ENCODE measurements at places on chromosomes 12 and 14.

- DNase-seq: no peak
These were observed 32.3 kb upstream of the PTCSC3 start for GRCh38 chr14:36208690-36209278.

DNA sequence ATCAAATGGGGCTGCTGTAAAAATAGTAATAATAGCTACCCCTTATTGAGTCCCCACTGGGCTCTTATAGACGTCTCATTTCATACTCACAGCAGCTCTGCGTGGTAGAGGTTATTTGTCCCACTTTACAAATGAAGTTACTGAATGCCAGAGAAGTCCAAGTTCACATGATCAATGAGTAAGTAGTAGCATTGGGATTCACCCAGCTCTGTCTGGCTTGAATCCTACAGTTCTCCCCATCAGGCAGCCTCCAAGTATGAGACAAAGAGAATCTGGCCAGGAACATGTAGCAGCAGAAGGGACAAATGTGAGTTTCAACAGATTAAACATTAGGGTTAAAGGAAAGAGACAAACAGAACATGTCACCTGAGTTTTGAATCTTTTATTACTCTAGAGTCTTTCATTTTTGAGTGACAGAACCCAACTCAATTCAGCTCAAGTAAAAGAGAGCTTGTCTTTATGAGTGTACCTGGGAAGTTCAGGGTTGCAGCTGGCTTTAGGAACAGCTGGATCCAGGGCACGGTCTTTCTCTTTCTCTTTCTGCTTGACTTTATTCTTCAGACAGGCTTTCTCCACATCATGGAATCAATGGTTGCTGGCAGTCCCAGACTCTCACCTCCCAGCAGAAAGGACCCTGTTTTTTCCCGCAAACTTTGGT lies 64.1 kb upstream of the JDP2 start:
- DNase-seq: no peak

DNA sequence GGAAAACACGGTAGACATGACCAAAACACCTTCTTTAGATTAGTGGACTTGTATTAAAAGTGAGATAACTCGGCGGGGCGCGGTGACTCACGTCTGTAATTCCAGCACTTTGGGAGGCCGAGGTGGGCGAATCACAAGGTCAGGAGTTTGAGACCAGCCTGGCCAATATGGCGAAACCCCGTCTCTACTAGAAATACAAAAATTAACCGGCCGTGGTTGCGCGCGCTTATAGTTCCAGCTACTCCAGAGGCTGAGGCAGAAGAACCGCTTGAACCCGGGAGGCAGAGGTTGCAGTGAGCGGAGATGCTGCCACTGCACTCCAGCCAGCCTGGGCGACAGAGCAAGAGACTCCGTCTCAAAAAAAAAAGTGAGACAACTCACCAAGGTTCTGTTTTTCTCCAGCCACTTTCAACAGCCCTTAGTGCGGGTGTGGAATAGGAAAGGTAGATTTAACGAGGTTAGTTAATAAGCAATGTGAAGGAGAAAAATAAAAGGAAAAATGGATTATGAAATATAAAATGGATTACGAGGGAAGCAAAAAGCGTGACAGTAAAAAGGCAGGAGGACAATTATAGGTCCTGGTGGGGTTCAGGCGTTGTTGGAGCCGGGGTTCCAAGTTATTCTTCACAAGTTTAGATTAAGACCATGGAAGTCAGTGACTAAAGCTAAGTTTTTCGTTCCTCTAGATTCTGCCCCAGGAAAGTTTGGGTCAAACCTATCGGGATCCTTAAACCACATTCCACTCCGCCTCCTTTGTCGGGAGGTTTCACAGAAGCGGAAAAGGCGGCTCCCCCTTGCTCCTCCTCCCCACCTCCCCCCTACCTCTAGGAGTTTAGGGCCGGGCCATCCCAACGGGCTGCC lies 534 bp downstream of the PPP2R3C start:
- no peak for DNase-seq

DNA sequence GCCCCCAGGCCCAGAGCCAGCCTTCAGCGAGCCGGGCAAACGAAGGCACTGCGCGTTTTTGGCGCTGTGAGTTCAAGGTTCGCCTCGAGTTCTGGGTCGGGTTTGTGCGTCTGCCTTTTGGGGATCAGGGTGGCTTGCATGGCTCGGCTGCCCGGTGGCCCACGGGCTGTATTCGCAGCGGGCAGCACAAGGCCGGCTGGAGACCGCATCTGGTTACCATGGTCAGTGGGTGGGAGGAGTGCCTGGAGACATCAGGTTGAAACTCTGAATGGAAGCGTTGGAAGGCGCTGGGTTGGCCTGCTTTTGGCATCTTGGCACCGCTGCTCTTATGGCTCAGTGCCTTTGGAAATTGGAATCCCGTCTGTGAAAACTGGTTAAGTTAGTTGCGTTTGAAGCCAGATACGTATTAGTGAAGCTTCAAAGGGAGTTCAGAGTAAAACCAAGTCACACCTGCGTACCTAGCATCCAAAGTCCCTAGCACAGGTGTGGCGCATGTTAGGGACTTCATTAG lies 50.9 kb downstream of the SNAPC1 start:
- no peak for DNase-seq

- DNase-seq: no peak
These were observed 6.4 kb upstream of the ENDOU start for GRCh38 chr12:47731723-47732122.

All from cerebellar nuclear complex (tissue), 1 donor.